Hindlimb muscle (tissue), 1 donor: ENCODE measurements at places on chromosomes 2 and 18.

GRCh38 chr2:180975585-180975984 lies 4.8 kb upstream of the UBE2E3 start:
- DNase-seq: no peak

DNA sequence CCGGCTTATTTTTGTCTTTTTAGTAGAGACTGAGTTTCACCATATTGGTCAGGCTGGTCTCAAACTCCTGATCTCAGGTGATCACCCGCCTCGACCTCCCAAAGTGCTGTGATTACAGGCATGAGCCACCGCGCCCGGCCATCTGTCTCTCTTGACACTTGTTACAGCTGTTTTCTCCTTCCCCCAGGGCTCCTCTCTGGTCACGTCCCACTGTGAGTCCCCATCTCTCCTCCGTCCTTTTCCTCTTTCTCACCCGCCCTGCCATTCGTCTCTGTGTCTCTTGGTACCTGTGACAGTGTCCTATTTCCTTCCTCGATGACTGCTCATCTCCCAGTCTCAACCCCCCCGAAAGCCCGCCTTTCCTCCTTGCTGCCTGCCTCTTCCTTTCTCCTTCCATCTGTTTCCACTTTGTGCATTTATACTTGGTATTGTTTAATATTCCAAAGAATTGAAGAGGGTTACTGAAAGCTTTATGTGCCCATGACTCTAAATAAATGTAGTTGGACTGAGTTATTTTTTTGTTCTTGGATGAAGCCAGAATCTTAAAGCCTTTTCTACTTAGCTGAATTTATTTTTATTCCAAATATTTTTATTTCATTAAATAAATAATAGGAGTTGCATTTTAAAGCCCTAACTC lies 241.5 kb downstream of the SH3RF3 start:
- no peak for DNase-seq

GRCh38 chr2:67842375-67842959 lies 220.3 kb downstream of the C1D start:
- DNase-seq: no peak

DNA sequence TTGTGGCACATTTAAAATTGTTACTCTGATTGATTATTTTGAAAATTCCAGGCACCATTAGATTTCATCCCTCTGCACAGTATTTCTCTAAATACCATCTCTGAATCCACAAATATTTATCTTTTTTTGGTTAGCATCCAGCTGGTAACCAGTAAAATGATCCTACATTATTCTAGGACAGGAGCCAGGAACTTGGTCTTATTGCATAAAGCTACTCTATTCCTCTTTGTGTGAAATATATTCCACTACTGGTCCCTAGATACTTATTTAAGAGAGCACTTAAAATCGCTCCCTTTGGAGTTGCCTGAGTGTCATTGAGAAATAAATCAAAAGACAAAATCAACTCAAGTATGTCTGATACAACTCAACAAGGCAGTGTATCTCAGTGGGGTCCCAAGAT lies 7.4 kb upstream of the MBOAT2 start:
- DNase-seq: no peak

GRCh38 chr18:49487711-49488310 lies 777 bp upstream of the C18orf32 start:
- no peak for DNase-seq

- DNase-seq: no peak
These were observed 211.0 kb downstream of the MBD5 start for GRCh38 chr2:148231858-148232257.
